ENCODE measurements at places on chromosomes 2 and 18. TPM values are rescaled to one million over a fixed set of nuclear protein-coding genes. Genes with fewer than 3 reads are reported as not detected.

The SRD5A2 gene
- not detected for total RNA-seq

The TMEM200C gene
- total RNA-seq = under 0.01 TPM

The NPHP1 gene
- total RNA-seq = 5.1 TPM

The CCDC148 gene
- 1.5 TPM for total RNA-seq

The ECEL1 gene
- not detected for total RNA-seq

The NXPH2 gene
- not detected for total RNA-seq

The ERBB4 gene
- total RNA-seq = 0.17 TPM
